BJ (cell line): ENCODE measurements at places on chromosomes 4 and X. TPM values are rescaled to one million over a fixed set of nuclear protein-coding genes. Genes with fewer than 3 reads are reported as not detected.

TMEM31 gene
- 0.16 and 0.43 TPM in 2 replicates for polyA plus RNA-seq

CYTL1 gene
- 0.12 TPM in 1 of 2 replicates, not detected in the other for polyA plus RNA-seq

CD99 gene
- 434 and 479 TPM in 2 replicates for polyA plus RNA-seq

MAGEB1 gene
- not detected in 2 replicates for polyA plus RNA-seq

RNF212 gene
- polyA plus RNA-seq, result 2.9 TPM in 2 replicates

DNA sequence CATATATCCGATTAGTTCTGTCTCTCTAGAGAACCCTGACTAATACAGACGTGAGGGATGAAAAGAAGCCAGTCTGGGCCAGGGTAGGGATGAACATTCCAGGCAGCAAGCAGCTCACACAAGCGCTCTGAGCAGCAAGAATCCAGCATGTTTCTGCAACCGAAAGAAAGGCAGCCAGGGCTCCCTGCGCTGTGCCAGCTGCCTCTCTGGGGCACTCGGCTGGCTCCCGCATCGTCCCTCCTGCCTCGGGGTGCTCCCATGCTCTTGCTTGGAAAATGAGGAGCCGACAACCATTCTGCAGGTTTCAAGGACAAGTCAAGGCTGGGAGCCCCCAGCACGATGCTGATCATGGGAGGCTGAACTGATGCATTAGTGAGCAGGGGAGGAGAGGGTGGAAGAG lies 7.0 kb downstream of the JAKMIP1 start:
- DNase-seq, result no peak

DNA sequence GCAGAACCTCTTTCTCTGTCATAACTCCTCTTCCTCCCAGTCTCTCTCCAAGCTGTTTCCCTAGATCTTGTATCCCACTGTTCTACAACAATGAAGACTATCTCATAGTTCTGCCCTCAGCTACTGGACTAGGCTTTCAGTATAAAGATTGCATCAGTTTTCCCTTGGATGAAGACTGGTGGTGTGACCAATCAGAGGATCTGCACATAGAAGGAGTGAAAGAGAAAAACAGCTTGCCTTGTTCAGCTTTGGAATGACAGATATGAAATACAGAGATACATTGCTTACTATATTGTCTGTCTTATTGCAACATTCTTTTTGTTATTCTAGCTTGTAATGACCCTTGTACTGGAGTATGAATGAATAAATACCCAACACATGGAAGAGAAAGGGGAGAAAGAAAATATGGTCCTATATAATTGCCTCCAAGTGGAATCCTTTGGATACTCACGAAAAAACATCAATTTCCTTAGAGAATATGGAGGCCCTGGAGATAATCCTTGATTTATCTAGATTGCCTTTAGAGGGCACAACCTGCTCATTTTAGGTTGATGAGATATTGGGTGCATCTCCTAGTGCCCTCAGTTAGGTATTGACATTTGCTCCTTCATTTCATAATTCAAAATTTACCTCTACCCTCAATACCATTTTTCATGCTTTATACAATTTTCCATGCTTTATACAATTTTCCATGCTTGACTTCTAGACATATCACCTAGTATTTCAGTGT lies 395.8 kb downstream of the NAF1 start:
- no peak for DNase-seq

DNA sequence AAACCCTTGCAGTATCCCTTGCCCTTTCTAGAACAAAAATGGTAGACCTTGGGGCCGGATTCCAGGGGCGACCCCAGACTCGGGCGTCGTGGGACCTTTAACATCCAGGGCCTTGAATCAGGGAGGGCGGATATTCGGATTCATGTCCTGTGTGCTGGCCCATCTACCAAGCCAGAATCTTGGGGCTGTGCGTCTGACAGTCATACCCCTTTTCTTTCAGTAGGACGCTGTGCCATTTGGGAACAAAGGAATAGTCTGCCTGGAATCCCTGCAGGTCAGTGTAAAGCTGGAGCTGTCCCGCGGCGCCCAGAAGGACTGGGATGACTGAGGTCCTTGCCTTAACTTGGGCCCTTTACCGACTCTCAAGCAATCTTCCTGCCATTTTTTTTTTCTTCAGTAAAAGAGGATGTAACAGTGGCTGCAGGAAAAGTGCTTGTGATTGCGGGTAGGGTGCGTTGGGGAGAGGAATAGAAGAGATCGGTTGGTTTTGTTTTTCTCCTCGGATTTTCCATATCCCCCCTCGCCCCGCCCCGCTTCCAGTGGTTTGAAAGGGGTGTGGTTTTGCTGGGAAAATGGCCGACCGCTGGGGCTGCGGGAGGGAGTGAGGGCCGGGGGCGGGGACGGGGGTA lies 518 bp downstream of the ARMCX1 start:
- DNase-seq, result no peak

DNA sequence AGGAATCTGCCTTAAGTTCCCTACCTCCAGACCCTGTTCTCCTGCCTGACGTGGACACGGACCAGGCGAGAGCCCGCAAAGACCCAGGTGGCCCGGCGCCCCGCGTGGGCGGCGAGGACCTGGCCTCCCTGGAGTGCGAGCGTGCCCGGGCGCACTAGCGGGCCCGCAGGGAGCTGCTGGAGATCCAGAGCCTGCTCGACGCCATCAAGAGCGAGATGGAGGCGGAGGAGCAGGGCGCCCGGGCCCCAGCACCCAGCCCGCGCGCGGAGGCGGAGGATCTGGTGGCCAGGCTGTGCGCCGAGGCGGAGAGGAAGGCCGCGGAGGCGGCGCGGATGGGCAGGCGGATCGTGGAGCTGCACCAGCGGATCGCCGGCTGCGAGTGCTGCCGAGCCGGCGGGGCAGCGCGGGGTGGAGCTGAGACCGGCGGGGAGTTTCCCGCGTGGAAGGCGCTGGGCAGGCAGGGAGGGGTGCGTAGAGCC lies 18.2 kb downstream of the MRFAP1 start:
- DNase-seq, result no peak

DNA sequence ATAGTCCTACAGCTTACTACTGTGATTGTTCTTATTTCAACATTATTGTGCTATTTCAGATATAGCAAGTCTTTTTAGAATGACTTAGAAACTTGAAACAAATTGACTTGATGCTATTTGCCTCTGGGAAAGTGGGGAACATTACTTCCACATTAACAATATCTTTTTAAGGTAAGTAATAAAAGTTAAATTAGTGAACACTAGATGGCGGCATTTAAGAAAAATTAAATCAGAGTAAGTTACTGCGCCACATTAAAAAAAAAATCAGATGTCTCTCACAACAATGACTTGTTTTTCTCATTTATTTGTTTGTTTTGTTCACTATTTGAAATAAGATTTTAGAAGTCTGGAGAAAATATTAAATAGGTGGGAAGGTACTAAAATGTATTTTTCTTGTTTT lies 1026.9 kb upstream of the SLIT2 start:
- DNase-seq, result no peak

DNA sequence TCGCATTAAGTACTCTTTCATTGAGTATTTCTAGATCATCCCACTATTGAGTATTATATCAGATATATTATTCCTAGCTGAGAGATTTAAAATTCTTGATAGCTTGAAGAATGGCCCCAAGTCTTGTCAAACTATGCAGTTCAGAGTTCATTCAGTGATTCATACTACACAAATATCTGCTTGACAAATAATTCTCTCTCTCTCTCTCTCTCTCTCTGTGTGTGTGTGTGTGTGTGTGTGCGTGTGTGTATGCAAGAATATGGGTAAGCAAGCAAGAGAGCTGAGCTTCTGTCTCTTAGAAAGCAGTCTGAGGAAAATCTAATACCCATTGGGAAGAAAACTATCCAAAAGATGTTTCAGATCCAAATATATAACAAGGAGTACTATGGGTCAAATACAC lies 142.0 kb downstream of the SLC10A7 start:
- DNase-seq, result no peak

GRCh38 chr4:79087071-79087470 lies 147.8 kb upstream of the PAQR3 start:
- no peak for DNase-seq

DNA sequence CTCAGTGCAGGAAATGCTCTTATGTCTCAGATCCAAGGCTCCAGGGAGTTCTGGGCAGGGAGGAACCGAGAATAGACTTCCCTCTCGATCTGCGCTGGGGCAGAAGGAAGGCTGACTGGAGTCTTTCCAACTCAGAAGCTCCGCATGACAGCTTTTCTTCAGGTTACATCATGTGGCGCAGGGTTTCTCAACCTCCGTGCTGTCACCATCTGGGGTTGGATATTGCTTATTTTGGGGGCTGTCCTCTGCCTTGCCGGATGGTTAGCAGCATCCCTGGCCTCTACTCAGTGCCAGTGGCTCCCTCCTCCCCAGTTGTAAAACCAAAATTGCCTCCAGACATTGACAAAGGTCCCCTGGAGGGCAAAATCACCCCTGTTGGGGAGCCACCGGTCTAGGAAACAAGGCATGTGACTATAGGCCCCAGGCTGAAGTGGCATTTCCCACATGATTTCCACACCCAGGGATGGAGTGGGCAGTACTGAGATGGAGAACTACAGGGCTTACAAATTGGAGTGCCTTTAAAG lies 21.4 kb downstream of the REELD1 start:
- no peak for DNase-seq

DNA sequence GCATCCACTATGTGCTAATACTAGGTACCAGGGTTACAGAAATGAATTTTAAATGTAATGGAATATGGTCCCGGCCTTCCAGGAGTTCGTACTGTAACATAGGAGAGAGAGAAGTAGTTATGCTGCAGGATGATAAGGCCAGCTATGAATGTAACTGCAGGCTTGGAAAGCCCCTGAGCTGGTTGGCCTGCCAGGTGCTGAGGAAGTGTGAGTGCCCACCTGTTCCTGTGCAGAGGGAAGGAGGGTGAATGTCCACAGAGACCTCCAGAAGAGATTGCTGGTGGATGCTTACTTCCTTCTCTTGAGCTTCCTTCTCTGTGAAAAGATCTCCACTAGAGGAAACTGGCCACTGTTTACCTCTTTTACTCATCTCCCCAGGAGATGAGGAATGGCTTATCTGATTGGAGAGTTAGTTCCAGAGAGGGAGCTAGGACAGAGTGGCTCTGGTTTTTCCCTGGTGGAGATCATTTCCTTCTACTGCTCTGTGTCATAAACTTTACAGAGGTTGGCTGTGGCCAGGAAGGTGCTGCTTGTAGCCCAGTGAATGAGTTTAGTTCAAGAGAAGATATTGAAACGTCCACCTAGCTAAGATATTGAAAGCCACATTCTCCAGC lies 114.0 kb upstream of the LNX1 start:
- no peak for DNase-seq

DNA sequence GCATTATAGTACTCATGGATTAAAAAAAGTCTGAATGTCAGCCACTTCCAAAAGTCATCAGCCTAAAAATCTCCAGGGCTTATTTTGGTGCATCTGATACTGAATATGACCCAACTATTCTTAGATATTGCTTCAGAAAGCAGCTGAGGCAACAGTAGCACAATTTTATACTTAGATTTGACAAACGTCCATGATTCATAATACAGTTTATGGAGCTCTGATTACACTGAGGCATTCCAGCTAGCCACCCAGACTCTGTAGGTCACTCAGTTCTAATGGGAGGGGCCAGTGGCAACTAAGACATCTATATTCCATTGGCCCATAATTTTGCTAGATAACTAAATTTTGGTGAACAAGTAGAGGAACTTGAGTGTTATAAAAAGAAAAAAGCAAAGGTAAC lies 10.3 kb downstream of the SPATA4 start:
- DNase-seq, result peak; percentile 54

DNA sequence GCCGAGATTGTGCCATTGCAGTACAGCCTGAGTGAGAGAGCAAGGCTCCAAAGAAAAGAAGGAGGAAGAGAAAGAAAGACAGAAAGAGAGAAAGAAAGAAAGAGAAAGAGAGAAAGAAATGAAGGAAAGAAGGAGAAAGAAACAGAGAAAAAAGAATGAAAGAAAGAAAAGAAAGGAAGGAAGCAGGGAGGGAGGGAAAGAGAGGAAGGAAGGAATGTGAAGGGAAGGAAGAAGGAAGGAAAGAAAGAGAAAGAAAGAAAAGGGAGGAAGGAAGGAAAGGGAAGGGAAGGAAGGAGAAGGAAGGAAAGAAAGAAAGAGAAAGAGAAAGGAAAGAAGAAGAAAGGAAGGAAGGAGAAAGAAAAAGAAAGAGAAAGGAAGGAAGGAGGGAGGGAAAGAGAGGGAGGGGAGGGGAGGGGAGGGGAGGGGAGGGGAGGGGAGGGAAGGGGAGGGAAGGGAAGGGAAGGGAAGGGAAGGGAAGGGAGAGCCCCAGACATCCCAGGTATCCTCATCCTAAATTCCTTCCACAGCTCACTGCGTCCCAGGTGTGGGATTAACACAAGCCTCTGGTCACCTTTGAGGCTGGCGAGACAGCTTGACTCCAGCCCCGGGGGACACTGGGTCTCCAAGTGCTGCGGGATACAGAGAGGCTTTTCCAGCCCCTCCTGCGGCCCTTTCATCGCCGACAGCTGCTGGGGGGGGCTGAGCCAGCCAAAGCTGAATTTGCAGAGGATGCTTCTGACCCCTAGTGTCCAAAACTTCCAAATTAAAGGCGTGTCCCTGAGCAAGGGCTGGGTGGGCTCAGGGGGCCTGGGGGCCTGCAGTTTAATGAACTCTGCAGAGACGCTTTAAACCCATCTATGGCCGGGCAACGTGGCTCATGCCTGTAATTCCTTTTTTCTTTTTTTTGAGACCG lies 24.2 kb upstream of the CSF2RA start:
- DNase-seq, result no peak

- peak; percentile 52 for DNase-seq
Observed at GRCh38 chr4:82500435-82501153, 61.2 kb downstream of the TMEM150C start.

DNA sequence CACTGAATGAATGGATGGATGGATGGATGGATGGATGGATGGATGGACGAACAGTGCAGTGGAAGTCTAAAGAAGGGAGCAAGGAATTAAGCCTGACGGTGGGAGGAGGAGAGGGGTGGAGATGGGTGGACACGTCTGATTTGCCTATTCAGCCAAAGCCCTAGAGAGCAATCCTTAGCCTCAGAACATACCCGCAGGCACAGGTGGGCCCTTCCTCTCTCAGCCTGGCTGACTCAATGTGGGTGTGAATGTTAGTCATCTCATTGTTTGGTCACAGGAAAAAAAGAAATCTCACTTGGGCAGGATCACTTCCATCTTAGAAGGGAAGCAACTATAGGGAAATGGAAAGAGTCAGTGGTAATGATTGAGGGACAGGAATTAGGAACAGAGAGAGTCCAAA lies 165.9 kb downstream of the PJA1 start:
- DNase-seq, result no peak

DNA sequence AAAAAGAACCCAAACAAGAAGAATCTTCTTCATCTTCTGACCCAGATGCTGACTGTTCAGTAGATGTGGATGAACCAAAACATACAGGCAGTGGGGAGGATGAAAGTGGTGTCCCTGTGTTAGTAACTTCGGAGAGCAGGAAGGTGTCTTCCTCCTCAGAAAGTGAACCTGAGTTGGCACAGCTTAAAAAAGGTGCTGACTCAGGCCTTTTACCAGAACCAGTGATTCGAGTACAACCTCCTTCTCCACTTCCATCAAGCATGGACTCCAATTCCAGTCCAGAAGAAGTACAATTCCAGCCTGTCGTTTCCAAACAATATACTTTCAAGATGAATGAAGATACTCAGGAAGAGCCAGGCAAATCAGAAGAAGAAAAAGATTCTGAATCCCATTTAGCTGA lies 307.0 kb downstream of the ANK2 start:
- no peak for DNase-seq

- no peak for DNase-seq
Observed at GRCh38 chr4:2931512-2932301, 31.5 kb downstream of the NOP14 start.
